ENCODE measurements at places on chromosomes 7 and 10.
A peak's percentile ranks its signal among the peaks of the same experiment; 100 is the strongest.

DNA sequence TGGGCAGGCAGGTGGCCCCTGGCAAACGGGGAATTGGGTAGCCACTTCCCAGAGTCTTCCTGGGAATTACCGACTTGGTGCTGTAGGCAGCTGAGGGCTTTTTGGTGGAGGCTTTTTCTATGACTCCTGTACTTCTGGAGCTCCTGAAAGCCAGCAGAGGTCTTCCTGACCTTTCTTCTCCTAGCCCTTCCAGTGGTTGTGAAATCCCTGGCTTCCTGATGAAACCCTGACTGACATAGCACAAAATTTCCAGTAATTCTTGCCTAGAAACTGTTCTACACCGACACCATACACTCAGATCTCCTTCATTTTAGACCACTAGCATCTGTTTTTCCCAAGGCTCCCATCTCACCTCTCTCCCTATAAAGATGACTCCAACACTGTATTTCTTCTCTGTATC lies 120.2 kb downstream of the STRA8 start:
- DNase-seq, result no peak

DNA sequence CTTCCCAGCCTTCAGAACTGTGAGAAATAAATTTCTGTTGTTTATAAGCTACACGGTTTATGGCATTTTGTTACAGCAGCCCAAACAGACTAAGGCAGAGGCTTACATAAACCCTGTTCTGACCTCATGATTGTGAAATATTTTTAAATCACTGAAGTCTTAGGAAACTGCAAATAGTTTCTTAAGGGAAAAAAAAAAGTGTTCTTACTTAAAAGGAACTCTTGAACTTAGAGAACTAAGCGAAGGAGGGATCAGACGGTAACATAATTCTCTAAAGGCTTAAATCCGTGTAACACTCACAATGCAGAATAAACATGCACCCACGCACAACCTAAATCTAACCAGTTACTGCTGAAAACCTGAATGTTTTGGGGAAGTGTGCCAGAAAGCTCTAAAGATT lies 749.1 kb upstream of the LRRTM3 start:
- DNase-seq, result no peak

GRCh38 chr10:121710207-121710606 lies 112.0 kb upstream of the FGFR2 start:
- DNase-seq, result no peak

DNA sequence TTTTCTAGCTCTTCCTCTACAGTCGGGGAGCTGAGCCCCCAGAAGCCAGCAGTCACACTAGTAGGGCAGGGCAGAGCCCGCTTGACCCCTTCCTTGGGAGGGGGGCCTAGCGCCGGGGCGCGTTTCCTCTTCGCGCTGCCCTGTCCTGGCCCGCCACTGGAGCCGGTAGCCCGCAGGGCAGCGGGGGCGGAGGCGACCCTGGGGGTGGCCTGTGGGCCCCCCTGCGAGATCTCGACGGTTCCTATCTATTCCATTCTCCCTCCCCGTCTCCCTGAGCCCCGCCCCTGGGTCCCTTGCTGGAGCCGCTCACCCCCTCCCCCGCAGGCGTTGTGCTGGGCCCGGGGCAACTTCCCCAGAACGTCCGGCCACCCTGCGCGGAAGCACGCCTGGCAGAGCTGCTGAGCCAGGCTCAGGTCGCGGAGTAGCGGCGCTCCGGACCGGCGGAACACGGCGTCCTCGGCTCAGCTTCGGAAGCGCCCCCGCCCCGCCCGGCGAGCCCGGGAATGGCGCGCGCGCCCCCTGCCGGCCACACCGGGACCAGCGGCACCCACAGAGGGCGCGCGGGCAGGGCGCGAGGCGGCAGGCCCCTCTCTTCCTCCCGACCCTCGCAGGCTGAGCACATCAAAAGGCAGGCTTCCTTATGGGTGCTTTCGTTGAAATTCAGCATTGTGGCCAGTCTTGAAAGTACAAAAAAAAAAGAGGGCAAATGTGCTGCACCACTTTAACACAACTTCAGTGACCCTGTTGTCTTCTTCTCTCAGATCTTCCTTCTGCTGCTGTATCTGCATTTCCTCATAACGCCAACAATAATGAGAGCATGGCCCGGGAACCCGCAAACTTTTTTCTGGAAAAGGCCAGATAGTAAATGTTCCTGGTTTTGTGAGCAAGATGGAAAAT lies 327.6 kb downstream of the TNS3 start:
- DNase-seq, result peak; percentile 86

- no peak for DNase-seq
Measured at GRCh38 chr7:132869166-132869861, 212.6 kb downstream of the CHCHD3 start.

- DNase-seq, result no peak
Measured at GRCh38 chr7:47944536-47945260, 3.6 kb downstream of the PKD1L1 start.

GRCh38 chr7:114718861-114719260 lies 203.0 kb upstream of the MDFIC start:
- no peak for DNase-seq

GRCh38 chr7:99437946-99438572 lies 539 bp downstream of the PTCD1 start:
- no peak for DNase-seq

- no peak for DNase-seq
Measured at GRCh38 chr7:45974540-45975360, 53.7 kb upstream of the IGFBP3 start.

- no peak for DNase-seq
Measured at GRCh38 chr7:87128861-87129267, 23.4 kb upstream of the DMTF1 start.

DNA sequence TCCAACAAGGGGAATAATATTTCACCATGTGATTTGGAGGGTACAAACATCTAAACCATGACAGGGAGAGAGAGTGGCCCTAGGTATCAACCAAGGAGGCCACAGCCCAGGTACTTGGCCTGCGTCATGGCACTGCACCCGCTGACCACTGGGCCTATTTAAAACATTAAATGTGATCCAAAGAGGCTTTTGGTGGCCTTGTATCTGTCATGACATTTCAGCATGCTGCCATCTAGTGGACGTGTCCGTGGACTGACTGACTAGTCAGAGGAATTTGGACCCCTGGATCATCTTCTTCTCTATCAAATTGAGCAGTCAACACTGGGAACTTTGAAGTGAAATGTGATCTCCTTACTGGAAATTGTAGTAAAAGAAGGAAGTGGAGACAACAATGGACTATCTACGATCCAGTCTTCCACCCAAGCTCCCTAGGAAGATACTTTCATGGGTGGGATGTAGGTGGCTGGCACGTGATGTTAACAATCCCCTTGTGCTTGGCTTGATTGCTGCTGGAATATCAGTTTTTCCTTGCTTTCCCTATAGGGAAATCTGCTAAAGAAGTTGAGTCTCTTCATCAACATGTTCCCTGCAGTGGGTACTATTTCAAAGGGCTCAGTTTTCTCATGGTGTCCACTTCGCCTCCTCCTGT lies 24.6 kb upstream of the ITGA8 start:
- no peak for DNase-seq

DNA sequence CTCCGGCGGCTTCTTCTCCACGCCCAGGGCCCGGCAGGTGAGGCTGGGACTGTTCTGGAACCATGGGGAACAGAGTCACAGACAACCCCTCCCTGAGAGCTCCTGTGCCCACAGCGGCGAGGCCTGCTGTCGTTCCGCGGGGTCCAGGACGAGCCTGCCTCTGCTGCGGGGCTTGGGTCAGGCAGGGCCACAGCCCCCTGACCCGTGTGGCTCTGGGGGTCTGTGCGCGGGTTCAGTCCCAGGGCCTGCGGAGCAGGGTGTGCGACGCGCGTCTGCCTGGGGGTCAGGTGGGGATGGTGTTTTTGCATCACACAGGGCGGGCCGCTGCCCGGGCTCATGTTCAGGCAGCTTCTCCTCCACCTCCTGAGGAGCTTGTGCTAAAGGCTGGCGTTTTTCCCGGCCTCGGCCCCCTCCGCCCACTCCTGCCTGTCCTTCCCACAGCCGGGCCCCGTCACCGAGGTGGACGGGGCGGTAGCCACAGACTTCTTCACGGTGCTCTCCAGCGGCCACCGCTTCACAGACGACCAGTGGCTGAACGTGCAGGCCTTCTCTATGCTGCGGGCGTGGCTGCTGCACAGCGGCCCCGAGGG lies 8.4 kb downstream of the AP5Z1 start:
- DNase-seq, result no peak

- no peak for DNase-seq
Measured at GRCh38 chr7:21293771-21294170, 134.1 kb upstream of the SP4 start.

GRCh38 chr7:30752979-30753378 lies 1.0 kb downstream of the INMT start:
- DNase-seq, result peak; percentile 95

- no peak for DNase-seq
Measured at GRCh38 chr7:141039376-141039775, 24.6 kb upstream of the MRPS33 start.

- DNase-seq, result no peak
Measured at GRCh38 chr10:121307411-121307980, 290.7 kb downstream of the FGFR2 start.

- DNase-seq, result peak; percentile 65
Measured at GRCh38 chr10:72316748-72317435, 37.8 kb downstream of the DNAJB12 start.

- no peak for DNase-seq
Measured at GRCh38 chr10:10314626-10315025, 703.0 kb upstream of the CELF2 start.

GRCh38 chr10:34223658-34224057 lies 591.4 kb downstream of the PARD3 start:
- no peak for DNase-seq

DNA sequence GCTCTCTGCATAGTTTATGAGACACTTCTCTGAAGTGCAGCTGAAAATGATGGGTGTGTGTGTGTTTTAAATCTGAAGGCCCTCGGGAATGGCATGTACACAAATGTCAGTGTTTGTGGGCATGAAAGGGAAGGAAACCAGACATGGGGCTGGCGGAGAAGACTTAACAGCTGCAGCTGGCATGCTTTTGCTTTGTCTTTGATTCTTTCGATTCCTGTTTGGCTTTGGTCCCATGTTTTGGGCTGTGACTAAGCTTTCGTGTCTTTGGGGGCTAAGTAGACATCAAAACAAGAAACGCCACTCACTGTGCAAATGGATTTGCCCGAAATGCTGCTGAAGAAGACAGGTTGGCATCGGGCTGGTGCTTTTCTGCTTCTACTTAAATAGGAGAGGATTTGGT lies 179.3 kb downstream of the PFKFB3 start:
- peak; percentile 53 for DNase-seq

- no peak for DNase-seq
Measured at GRCh38 chr10:9621216-9621615, 1396.5 kb upstream of the CELF2 start.

DNA sequence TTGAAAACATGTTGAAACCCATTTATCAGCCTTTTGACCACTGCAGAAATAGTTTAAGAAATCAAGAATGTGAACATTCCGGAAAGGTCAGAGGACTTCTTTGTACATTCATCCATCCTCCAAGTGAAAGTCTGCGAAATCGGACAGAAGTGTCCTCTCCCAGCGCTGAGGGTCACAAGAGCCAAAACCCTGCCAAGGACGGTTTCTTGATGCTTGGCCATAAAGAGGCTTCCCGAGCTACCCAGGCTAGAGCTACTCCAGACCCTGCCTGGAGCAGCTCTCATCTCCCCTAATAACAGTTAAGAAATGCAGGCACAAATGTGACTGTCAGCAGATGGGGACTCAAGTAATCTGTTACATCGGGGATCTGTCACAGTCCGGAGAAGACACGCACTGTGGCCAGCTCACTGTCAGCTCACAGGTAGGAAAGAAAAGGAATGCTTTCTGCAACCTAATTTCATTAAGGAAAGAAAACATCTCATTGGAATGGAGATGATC lies 4.5 kb upstream of the CYTH3 start:
- no peak for DNase-seq

DNA sequence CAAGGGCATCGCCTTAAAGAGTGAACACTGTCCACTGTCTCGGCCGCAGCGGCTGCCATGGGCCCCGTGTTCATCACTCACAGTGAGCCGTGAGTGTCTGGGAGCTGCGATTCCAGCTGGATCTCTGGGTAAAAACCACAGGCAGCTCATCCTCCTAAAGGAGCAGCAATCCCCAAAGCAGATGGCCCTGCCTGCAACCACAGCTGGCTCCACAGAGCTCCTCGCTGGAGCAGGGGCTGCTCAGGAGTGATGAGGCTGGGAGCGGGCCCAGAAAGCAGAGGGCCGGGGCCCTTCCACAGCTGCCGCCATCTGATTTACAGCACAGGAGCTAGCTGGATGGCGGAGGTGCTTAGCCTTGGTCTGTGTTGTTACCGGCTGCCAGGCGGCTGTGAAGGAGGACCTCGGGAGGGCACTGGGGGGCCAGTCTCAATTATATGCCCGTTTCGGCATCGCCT lies 6.6 kb upstream of the TMEM184A start:
- peak; percentile 69 for DNase-seq

DNA sequence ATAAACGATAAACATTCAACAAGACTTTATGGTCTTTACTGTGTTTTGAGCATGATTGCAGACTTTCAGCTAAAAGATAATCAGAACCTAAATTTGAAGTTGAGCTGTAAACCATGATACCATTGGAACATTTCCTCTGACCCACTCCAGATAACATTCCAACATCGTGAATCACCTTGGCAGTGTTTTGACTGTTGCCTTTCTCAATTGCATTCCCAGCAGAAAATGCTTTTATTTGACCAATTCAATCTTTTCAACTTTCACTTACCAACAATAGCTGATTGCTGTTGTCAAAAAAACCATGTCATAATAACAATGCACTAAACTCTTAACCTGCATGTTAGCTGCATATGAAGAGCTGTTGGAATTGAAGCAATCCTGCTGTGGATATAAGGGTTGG lies 165.5 kb downstream of the MDFIC start:
- no peak for DNase-seq

GRCh38 chr10:127715782-127716378 lies 21.1 kb upstream of the FOXI2 start:
- DNase-seq, result no peak

- DNase-seq, result peak; percentile 95
Measured at GRCh38 chr7:94657771-94658693, 2.1 kb upstream of the SGCE start.

GRCh38 chr10:17125206-17125893 lies 4.3 kb downstream of the CUBN start:
- no peak for DNase-seq

DNA sequence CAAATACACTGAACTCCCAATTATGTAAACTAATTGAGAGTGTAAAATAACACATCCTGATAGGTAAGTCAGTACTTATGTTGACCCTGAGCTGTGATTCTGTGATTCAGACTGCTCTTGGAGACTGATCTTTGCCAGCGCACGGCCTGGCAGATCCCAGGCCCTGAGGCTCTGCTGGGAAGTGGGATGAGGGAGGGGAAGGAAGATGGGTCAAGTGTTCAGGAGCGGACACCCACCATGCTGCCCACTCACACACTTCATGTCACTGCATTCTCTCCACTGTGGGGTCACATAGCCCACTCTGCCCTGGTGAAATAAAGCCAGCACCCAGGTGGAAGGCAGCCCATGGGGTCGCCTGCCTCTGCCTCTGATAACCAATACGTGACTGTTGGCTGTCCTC lies 226.2 kb downstream of the TNS3 start:
- DNase-seq, result no peak

GRCh38 chr7:81719865-81720264 lies 50.0 kb downstream of the HGF start:
- no peak for DNase-seq

Data from femur (tissue), 1 donor.